ENCODE measurements at places on chromosomes 7 and 10. TPM values are rescaled to one million over a fixed set of nuclear protein-coding genes. Genes with fewer than 3 reads are reported as not detected.

Gene MBLAC1
- 2.9 TPM for total RNA-seq

Gene MALRD1
- 2.0 TPM for total RNA-seq

Gene FAM131B
- total RNA-seq: 1.5 TPM

Gene PHTF2
- total RNA-seq: 12.0 TPM

- H3K4me1 ChIP-seq: peaks cover 54% of the 10 kb centered on the region
- peak overlapping the region; percentile 99 for H3K27ac ChIP-seq
- no peaks in the 10 kb centered on the region for H3K27me3 ChIP-seq
- peak overlapping the region; percentile 56 for H3K4me3 ChIP-seq
- no peaks in the 10 kb centered on the region for H3K36me3 ChIP-seq
Observed at GRCh38 chr7:27164367-27165088, 809 bp downstream of the HOXA9 start.

DNA sequence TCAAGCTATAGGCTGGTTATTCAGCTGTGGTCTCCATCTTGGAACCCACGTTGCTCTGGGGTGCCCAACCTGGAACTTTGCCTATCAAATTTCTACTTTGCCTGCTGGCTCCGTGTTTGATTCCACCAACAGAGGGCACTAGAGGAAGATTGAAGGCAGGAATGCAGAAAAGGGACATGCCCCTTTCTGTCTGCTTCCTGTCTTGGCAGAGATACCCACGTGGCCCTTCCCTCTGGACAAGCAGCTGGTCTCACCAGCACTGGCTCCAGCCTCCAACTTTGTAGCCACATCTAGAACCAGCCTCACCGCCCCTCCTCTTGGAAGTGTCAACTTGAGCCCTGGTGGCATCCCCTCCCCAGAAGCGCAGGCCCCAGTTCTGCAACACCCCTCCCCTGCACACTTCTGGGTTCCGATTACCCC is 52.1 kb upstream of the ZNF438 start:
- H3K36me3 ChIP-seq: no peaks in the 10 kb centered on the region
- H3K27ac ChIP-seq: no peak overlapping the region
- H3K4me3 ChIP-seq: no peak overlapping the region
- no peaks in the 10 kb centered on the region for H3K4me1 ChIP-seq

- H3K27ac ChIP-seq: no peak overlapping the region
- H3K27me3 ChIP-seq: no peaks in the 10 kb centered on the region
- peaks cover 5% of the 10 kb centered on the region for H3K4me1 ChIP-seq
- no peak overlapping the region for H3K4me3 ChIP-seq
- DNase-seq: no peak
Observed at GRCh38 chr7:29362380-29362779, 167.8 kb downstream of the CHN2 start.

- H3K27me3 ChIP-seq: no peaks in the 10 kb centered on the region
- H3K4me1 ChIP-seq: peaks cover 6% of the 10 kb centered on the region
- no peaks in the 10 kb centered on the region for H3K36me3 ChIP-seq
- H3K27ac ChIP-seq: no peak overlapping the region
Observed at GRCh38 chr7:74365322-74366022, 76.3 kb downstream of the CLIP2 start.

DNA sequence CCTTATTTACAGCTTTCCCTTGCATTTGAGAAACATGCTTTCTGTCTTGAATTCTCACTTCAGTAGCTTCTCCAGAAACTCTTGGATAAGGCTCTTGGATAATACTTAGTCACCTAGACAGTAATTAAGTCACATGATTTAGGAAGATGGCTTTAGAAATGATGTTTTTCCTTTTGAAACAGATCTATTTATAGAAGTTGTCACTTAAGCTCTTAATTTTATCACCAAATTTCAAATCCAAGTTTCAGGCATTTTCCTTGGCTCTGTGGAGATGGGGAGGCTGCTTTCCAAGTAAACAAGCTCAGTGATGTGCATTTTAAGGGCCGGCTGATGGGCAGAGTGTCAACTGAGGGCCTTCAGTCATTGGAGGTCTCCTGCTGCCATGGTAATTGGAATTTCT is 130.3 kb downstream of the SRI start:
- H3K36me3 ChIP-seq: no peaks in the 10 kb centered on the region
- H3K27ac ChIP-seq: no peak overlapping the region
- no peak overlapping the region for H3K4me3 ChIP-seq
- DNase-seq: no peak
- no peaks in the 10 kb centered on the region for H3K27me3 ChIP-seq

DNA sequence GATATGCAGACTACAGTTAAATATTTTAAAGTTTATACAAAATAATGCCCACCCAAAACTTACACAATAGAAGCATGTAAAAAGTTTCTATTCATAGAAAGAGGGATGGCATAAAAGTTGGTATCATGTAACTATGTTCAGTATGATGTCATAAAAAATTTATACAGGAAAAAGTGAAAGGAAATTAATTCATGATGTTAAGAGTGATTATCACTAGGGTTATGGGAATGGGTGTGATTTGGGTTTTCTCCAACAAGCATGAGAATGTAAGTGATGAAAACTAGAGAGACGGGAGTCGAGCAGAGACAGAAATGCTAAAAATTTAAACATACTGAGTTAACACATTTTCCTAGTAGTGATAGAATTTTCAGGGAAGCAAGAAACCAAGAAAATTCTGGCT is 52.7 kb downstream of the GDI2 start:
- no peak overlapping the region for H3K27ac ChIP-seq
- no peaks in the 10 kb centered on the region for H3K27me3 ChIP-seq
- no peak overlapping the region for H3K4me3 ChIP-seq
- DNase-seq: no peak
- H3K4me1 ChIP-seq: no peaks in the 10 kb centered on the region

GRCh38 chr10:70132098-70133029 is at the start of gene AIFM2:
Gene AIFM2 (minus strand): TSS chr10:70132825. CDS start chr10:70124084, 8,741 bp downstream.
- DNase-seq: no peak
- no peaks in the 10 kb centered on the region for H3K36me3 ChIP-seq
- peaks cover 25% of the 10 kb centered on the region for H3K4me1 ChIP-seq
- no peaks in the 10 kb centered on the region for H3K27me3 ChIP-seq

DNA sequence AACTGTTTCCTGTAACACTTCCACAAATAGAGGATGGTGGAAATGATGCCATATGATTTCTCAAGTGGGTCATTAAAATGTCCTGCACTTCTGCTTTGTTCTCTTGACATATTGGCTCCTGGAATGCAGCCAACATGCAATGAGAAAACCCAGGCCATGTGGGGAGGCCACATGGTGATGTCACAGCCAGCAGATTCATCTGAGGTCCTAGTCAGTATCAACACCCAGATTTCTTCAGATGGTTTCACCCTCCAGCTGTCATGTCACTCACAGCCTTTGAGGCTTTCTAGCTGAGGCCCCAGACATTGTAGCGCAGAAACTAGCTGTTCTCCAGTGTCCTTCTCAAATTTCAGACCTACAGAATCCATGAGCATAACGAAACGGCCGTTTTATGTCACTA is 102.3 kb upstream of the NUPR2 start:
- no peaks in the 10 kb centered on the region for H3K27me3 ChIP-seq
- no peaks in the 10 kb centered on the region for H3K36me3 ChIP-seq
- H3K4me1 ChIP-seq: no peaks in the 10 kb centered on the region
- DNase-seq: no peak
- no peak overlapping the region for H3K27ac ChIP-seq
- no peak overlapping the region for H3K4me3 ChIP-seq

GRCh38 chr10:66795866-66796265 is 130.0 kb upstream of the LRRTM3 start:
- H3K27me3 ChIP-seq: no peaks in the 10 kb centered on the region
- DNase-seq: no peak
- no peaks in the 10 kb centered on the region for H3K36me3 ChIP-seq
- no peak overlapping the region for H3K4me3 ChIP-seq

GRCh38 chr7:35546691-35547429 is 148.1 kb downstream of the HERPUD2 start:
- no peak overlapping the region for H3K4me3 ChIP-seq
- no peaks in the 10 kb centered on the region for H3K27me3 ChIP-seq
- H3K36me3 ChIP-seq: no peaks in the 10 kb centered on the region
- DNase-seq: peak; percentile 19
- H3K27ac ChIP-seq: no peak overlapping the region

DNA sequence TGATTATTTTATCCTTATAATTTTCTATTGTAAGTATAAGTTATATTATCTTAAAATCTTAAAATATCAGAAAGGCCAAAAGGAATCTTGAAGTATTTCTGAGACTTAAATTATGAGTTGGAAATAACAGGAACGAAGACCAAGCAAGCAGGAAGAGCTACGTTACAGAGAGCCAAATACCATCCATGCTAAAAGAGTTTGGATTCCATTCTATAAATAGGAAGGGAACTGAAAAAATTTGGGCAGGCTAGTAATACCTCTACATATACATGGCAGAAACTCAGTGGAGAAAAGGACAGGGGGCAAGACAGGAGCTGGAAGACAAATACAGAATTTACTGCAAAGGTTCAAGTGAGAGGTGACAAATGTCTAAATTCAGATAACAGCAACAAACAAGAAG is 16.7 kb downstream of the ITGB1 start:
- peaks cover 84% of the 10 kb centered on the region for H3K4me1 ChIP-seq
- no peaks in the 10 kb centered on the region for H3K27me3 ChIP-seq
- H3K36me3 ChIP-seq: no peaks in the 10 kb centered on the region
- no peak for DNase-seq
- H3K27ac ChIP-seq: peak overlapping the region; percentile 6
